ENCODE measurements at places on chromosomes 6 and 20.
A peak's percentile ranks its signal among the peaks of the same experiment; 100 is the strongest.

GRCh38 chr6:10542213-10542612 is 21.1 kb downstream of the GCNT2 start:
- no peak for DNase-seq

GRCh38 chr20:50172347-50173013 is 18.1 kb upstream of the CEBPB start:
- no peak for DNase-seq

GRCh38 chr6:3418496-3419060 is 38.3 kb downstream of the SLC22A23 start:
- no peak for DNase-seq

GRCh38 chr20:51221791-51222408 is 199.0 kb upstream of the KCNG1 start:
- DNase-seq: no peak

DNA sequence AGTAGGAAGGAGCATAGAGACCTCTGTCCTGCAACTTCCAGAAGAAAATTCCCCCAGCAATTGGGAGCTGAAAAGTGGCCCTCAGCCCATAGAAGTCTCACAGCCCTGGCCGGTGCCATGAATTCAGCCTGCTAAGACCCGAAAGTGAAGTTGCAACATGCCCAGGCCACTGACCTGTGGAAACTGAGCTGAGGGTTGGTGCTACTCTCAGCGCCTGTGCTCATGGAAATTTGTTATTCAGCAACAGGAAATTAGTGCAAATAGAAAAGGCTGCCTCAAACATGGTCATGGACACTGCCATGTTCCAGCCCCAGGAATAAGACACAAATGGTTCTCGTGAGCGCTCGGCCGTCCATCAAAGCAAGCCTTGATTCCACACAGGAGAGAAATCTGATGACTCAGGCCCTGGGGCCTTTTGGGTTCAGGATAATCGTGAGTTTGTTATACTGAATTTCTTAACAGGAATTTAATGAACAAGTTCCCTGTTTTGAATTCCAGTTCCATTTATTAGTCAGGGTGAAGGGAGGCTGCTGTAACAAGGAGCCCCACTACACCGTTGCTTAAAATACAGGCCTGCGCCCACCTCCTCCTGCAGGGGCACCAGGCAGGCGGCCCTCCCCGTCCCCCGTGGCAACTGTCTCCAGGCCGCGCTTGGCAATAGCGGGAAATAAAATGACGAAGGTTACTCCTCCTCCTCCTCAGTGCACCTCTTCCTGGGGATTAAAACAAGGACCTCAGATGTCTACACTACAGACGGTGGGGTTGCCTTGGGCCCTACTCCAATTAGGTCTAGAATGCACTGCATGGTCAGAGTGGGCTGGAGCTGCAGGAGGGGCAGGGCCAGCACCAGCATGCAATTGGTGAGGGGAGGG is 152.9 kb downstream of the ERMARD start:
- DNase-seq: no peak

GRCh38 chr6:22613695-22614094 is 44.3 kb downstream of the HDGFL1 start:
- no peak for DNase-seq

- DNase-seq: no peak
These were observed 18.4 kb downstream of the MOCS1 start for GRCh38 chr6:39915866-39916265.

DNA sequence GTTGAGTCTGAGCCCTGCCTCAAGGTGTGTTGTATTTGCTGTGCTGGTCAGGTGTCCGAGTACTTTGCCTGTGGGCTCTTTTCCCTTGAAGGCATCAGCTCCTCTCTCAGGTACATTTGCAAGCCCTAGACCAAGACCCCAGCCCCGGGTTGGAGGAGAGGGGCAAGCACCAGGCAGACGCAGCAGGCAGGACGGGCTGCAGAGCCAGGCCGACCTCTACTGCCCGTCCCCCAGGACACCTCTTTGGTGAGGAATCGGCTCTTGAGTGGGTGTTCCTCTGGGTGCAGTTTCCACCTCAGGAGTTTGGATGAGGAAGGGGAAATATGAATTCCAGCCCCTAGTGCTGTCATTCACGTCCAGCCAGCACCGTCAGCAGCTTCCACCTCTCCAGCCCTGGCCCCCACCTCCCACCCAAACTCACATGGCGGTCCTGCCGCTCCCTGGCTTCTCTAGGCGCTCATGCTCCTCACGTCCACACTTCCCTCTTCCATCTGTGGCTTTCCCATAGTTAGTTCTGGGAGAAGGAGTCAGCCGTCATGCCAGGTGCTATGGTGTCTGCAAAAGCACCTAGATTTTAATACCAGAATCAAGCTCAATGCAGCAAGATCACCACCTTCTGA is 183.9 kb downstream of the DLL1 start:
- peak; percentile 27 for DNase-seq

GRCh38 chr6:49646942-49647341 is 10.3 kb upstream of the RHAG start:
- no peak for DNase-seq
